ENCODE measurements at places on chromosomes 5 and 9. TPM values are rescaled to one million over a fixed set of nuclear protein-coding genes. Genes with fewer than 3 reads are reported as not detected.

DNA sequence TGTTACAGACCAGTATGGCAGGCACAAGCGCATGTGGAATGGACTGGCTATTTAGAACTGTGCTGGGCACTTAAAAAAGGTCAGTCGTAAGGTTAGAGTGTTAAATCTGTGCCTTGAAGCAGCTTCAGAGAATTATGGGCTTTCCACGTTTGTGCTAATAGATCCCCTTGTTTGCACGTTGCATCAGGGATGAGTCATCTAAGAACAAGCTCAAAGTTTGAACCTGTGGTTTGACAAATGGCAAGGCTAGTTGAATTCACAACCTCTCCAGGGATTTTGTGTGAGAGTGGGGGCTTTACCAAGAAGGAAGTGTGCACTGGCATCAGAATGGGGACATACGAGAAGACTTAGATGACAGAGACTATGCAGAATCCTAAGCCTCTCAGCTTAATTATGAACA, 249.6 kb downstream of the IRX1 start:
- no peak for DNase-seq

DNA sequence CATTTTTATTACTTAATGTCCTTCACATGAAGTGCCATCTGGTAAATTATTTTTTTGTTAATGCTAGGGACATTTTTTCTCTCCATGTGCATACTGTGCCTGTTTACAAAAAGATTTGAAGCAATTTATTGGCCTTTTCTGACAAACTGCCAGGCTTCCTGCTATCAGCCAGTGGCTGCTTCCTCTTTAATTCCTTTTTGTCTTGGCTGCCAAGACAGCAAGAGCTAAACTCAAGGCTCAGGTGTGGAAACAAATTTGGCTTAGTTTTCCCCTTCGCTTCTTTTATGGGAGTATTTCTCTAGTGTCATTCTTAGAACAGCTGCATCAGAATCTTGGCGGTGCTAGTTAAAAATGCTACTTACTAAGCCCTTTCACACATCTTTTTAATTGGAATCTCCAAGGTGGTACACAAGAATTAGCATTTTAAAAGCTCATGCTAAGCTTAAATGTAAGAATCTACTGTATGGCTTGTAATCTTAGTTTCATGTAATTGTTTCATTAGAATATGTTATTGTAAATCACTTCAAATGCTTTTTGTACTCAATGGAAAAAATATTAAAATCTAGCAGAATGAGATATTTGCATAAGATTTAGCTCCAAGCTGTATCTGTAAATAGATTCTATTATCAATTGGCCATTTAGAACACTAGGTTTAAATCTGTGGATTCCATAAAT, 134.2 kb upstream of the RASGRF2 start:
- no peak for DNase-seq

GRCh38 chr9:136733611-136734010, 9.1 kb downstream of the LCN10 start:
- no peak for DNase-seq

The CAMK2A gene
- 0.23 TPM for total RNA-seq

DNA sequence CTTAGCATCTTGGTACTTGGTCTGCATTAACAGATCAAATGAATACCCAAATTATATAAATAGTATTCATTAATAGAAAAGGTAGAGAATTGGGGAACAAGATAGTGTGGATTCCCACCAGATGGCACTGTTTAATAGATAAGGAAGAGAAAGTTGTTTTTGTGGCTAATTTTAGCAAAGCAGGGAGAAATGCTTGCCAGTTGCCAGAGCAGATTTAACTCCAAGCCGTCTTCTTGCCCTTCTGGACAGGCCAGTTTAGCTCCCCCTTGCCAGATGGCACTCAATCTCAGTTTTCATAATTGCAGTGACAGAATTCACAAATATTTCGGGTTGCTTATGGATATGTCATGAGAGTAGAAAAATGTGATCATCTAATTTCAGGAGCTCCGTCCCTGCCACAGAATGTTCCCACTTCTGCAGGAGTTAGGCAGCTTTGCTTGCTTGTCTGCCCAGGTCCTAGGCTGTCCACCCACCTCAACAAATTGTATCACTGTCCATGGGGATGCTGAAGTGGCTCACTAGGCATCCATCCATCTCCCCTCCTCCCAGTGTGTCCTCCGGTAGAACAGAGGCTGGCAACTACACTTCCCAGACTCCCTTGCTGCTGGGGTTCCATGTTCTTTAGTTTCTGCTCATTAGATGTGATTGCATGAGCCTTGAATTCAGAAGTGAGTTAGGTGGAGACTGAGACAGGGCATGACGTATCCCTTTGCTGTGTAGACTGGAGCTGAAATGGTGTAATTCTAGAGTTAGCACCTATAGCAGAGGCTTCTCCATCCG, 11.8 kb upstream of the HEXB start:
- no peak for DNase-seq

DNA sequence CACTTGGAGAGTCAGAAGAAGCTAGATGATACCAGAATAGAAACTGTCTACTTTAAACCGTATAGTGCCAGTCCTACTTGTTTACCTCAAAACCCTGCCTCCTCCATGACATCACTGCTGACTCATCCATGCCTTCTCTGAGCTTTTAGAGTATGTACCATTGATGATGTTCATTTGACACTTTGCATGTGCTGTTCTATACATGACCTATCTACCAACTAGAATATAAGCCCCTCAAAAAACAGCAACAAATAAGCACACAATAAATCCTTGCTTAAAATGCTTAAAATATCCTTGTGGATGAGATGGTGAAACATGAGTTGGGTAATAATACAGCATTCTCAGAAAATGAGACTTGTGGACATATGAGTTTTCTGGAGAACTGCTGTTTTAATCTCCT, 2.6 kb downstream of the CTNNAL1 start:
- peak; percentile 50 for DNase-seq

The LHFPL2 gene
- 14.8 TPM for total RNA-seq

GRCh38 chr5:98483301-98483685, 290.2 kb upstream of the RGMB start:
- DNase-seq = no peak

The SLC25A2 gene
- total RNA-seq = not detected

The STRBP gene
- total RNA-seq = 6.0 TPM

GRCh38 chr5:74433255-74433895, 207.2 kb downstream of the ENC1 start:
- DNase-seq = no peak

The VLDLR gene
- total RNA-seq = 38.5 TPM

DNA sequence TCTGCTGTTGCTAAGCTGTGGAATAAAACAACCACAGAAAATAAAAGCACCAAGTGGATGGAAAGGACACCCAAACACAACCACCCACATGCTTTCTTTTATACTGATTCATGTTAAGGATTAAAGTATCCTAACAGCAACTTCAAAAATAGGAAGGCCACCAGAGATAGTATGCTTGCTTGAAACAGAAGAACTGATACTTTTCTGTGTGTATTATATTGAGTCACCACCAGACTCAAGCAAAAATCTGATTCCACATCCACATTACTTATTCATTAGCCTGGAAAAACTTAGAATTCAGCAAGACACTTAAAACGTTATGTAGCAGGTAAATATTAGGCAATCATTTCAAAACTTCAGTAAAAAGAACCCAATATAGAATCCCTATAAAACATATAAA, 52.3 kb downstream of the ZDHHC21 start:
- no peak for DNase-seq

- DNase-seq = no peak
Measured at GRCh38 chr5:141722266-141722665, 40.2 kb upstream of the ARAP3 start.

DNA sequence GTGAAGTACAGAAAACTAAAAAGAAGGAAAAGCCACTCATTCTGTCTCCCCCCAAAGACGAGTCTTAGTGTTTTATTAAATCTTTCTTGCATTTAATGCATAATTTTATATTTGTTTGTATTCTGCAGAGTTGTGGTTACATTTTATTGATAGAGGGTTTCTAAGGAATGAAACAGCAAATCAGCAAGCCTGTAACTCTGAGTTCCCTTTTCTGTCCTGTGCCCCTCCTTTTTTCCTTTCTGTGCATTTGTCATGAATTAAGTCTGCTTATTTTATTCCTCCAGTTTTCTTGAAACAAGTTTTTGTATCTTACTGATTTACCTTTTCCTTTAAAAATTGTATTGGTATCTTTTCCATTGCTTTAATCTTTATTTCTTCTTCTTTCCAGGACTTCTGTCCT, 132.8 kb downstream of the MUSK start:
- DNase-seq = no peak

GRCh38 chr9:38435521-38435920, 11.3 kb upstream of the IGFBPL1 start:
- DNase-seq = no peak

The CARD9 gene
- total RNA-seq = 5.8 TPM

The FGFR4 gene
- 49.1 TPM for total RNA-seq

DNA sequence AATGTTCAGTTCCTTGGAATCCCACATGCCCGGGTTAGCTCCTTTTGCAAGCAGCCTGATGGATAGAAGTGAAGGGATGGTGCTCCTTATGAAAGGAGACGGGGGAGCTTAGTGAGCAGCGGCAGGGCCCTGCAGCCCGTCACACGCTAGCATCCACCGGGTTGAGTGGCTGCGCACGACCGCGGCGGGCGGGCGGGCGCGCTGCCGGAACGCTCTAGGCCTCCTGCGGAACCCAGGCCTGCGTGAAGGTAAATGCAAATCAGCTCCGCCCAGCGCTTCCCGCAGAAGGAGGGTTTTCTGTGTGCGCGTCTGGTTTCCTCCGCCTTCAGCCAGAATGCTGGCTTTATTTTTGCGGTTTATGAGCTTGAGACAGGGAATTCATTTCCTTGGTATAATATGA, 19.8 kb downstream of the IL12B start:
- DNase-seq = no peak

The PAPPA gene
- total RNA-seq = 0.22 TPM

DNA sequence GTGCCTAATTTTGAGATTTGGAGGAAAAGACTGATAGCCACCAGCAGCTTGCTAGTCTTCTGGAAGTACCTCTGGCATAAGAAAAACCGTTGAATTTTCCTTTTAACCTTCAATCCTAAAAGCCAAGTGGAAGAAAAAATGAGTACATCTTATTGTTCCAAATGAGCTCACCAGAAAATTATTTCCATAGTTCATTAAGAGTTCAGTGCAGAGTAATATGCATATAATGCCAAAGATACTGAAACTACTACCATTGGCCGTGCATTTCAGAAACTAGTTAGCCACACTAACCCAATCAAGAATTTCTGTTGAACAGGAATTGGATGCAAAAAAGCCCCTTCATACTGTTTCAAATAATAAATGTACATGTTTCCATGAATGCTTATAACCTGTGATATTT, 607.9 kb downstream of the KCTD16 start:
- no peak for DNase-seq

DNA sequence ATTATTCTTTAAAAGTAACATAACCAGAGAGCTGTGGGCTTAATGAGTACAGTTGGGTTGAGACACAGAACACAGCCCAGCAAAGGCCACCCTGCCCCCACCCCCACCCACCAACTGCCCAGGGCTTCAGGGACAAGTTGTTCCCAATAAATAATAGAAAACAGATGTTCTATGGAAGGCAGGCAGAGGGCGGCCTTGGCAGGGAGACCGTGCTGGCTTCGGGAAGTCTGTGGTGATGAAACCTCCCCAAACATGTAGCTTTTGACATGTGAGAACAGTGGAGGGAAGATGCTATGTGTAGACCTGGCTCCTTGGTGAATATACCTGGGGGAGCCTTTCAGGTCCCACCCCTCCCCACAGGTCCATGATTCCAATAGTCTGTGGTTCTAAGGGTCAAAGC, 10.0 kb downstream of the TRAF1 start:
- DNase-seq = peak; percentile 87

The SNCAIP gene
- total RNA-seq = 6.4 TPM

The ENTPD2 gene
- total RNA-seq = not detected

The F2RL2 gene
- total RNA-seq = 0.08 TPM

The TMEM215 gene
- total RNA-seq = not detected

The PGM5 gene
- 162 TPM for total RNA-seq

- no peak for DNase-seq
Measured at GRCh38 chr5:77958642-77959330, 182.6 kb upstream of the TBCA start.

The SLC25A48 gene
- not detected for total RNA-seq

- DNase-seq = no peak
Measured at GRCh38 chr5:77816686-77817085, 40.5 kb upstream of the TBCA start.

GRCh38 chr9:72917892-72918509, 34.9 kb downstream of the ALDH1A1 start:
- DNase-seq = no peak

GRCh38 chr9:104177003-104177611, 83.0 kb downstream of the SMC2 start:
- no peak for DNase-seq

The POU5F2 gene
- 0.28 TPM for total RNA-seq

- no peak for DNase-seq
Measured at GRCh38 chr5:98989727-98990126, 60.9 kb upstream of the CHD1 start.

The BTNL3 gene
- not detected for total RNA-seq

Data from adrenal gland (tissue), 19 donors.